Activated T-cell treated with anti-CD3 and anti-CD28 coated beads for 1 hour (primary cell): ENCODE measurements at places on chromosomes 13 and 19.

DNA sequence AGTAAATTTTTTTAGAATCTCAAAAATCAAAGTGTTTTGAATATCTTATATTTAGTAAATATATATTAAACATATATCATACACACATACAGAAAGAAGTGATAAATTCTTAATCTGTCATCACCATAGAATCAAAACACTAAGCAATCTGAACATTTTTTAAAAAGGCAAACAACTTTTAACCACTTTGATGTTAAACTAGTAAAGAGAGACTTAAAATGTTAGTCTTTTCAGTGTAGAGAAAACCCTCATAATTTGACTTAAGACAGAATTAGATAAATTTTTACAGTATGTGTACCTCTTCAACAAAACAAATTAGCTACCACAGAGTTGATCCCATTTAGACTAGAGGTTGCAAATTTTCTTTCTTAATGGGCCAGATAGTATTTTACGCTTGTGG, 13.4 kb downstream of the SUPT20H start:
- DNase-seq, result no peak

DNA sequence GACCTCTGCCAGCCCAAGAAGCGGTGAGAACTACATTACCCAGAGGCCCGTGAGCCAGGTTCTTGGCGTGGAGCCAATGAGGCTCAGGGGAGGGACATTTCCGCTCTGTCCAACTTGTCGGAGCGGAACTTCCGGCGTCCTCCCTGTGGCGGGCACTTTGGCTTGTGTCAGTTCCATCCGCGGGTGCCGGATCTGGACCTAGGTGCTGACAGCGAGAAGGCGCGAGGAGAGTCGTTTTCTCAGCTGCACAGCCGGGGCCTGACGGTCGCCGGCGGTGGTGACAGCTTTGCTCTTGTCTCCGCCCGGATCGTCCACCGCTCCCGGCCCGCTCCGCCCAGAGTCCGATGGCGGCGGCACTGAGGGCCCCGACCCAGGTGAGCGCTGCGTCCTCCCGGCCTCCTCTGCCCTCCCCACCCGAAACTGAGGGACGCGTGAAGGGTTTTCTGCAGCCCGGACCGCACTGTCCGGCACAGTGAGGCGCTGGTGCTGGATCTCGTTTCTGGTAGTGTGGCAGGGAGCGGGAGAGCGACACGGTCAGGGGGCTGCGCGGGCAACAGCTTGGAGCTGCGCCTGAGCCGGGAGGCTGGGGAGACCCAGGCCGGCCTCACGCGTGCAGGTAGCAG, at the start of gene ZNF530:
TSS of gene ZNF530 (plus strand) at position 125 of the 623 bp plus-strand sequence. CDS start 4,461 bp downstream, outside the sequence.
- peak; percentile 79 for DNase-seq

DNA sequence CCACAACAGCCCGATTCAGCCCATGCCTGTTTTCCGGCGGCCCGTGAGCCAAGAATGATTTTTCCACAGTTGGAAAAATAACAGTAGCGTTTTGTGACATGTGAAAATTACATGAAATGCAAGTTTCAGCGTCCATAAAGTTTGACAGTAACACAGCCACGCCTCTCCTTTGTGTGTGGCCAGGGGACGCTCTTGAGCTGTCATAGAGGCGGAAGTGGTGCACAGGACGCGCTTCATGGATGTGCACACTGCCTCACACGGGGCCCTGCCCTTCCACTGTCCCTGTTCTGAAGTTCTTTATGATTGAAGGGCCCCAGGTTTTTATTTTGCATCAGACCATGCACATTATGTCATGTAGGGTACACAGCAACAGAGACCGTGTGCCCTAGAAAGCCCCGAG, 12.4 kb upstream of the ELAVL1 start:
- no peak for DNase-seq

DNA sequence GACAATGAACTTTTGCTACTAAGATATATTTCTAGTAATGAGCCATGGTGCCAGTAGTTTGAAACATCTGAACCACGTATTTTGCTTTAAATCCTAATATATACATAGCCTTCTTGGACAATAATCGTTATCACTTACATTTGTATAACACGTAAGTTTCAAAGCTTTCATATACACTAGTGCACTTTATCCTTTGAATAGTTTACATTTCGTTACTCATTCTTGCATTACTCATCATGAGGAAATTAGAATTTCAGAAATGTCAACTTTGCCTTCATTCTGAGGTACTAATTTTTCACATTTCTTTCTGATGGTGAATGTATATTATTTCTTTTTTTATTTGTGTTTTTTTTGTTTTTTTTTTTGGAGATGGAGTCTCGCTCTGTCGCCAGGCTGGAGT, 5.8 kb downstream of the KBTBD7 start:
- no peak for DNase-seq

- no peak for DNase-seq
Measured at GRCh38 chr13:73189776-73190175, 131.0 kb downstream of the KLF5 start.

- peak; percentile 77 for DNase-seq
Measured at GRCh38 chr19:29671393-29672160, 6.3 kb downstream of the PLEKHF1 start.

GRCh38 chr13:50923272-50923671, 13.7 kb downstream of the RNASEH2B start:
- DNase-seq, result no peak

- DNase-seq, result no peak
Measured at GRCh38 chr19:32767951-32768679, 48.5 kb downstream of the TDRD12 start.

DNA sequence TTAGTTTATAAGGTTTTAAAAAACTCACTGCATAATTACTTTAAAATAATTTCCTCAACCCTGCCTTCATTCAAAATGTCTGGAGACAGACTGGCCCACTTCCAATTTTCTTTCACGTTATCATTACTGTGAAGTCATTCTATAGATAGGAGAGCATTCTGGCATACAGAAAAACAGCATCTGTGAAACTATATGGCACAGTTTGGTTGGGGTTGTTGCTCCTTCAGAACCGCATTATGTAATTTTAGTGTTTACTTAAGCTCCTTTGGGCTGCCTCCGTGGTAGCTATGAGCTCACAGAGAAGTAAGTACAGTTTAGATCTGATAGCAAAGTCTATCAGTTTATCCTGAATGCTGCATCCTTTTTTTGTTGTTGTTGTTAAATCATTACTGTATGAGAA, 104.3 kb downstream of the KCNRG start:
- no peak for DNase-seq

- no peak for DNase-seq
Measured at GRCh38 chr13:82717249-82717648, 1165.0 kb downstream of the SLITRK1 start.

GRCh38 chr13:30024125-30024865, 173.9 kb upstream of the UBL3 start:
- DNase-seq, result no peak

DNA sequence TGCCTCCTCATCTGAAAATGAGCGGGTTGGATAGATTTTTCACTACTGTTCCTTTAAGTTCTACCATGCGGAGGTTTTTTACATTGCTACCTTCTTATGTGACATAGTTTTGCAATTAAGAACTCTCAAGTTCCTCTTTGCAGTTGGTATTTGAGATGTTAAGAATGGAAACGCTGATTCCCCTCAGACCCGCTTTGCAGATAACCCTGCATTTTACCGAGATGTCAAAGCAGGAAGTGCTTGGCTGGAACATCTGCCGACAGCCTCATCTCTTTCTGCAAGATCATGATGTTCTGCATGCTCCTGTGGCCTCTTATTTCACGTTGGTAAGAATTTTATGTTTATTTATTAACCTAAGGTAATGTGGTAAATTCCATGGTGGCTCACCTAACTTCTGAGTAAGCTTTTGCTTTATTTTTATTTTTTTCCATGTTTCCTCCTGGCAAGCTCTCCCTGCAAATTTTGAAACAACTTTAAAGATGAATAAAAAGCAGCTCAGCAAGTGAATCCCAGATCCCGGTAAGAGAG, 22.5 kb downstream of the PABPC3 start:
- DNase-seq, result no peak

DNA sequence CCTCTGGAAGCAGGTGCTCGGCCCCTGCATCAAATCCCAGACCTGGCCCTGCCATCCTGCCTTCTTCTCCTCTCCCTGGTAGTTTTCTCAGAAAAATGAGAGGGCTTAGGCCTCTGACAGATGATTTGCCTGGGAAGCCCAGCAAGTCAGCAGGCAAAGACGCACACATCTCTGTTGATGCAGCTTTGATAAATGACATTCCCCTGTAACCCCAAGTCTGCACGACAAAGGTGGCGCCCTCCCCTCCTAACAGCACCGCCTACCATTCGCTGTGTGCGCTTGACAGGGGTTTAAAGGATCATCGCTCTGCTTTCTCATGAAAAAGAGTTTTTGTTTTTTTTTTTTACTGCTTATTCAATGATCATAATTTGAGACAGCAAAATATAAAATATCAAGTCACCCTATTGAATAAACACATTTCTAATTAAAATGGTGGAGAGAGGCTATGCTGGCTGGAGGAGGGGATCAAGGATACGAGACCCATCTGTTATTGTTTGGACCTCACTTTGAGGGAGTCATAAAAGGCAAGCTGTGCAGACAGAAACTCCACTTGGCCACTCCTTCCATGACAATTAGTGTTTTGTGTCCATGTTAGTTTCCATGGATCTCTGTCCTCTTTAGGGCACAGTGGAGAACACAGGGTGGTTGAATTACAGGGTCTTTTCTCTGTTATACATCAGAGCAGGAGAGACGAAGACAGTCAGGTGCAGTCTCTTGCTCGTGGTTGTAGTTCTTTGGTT, 126.1 kb downstream of the FGF9 start:
- no peak for DNase-seq

GRCh38 chr19:56873493-56873892, 33.0 kb upstream of the PEG3 start:
- no peak for DNase-seq

DNA sequence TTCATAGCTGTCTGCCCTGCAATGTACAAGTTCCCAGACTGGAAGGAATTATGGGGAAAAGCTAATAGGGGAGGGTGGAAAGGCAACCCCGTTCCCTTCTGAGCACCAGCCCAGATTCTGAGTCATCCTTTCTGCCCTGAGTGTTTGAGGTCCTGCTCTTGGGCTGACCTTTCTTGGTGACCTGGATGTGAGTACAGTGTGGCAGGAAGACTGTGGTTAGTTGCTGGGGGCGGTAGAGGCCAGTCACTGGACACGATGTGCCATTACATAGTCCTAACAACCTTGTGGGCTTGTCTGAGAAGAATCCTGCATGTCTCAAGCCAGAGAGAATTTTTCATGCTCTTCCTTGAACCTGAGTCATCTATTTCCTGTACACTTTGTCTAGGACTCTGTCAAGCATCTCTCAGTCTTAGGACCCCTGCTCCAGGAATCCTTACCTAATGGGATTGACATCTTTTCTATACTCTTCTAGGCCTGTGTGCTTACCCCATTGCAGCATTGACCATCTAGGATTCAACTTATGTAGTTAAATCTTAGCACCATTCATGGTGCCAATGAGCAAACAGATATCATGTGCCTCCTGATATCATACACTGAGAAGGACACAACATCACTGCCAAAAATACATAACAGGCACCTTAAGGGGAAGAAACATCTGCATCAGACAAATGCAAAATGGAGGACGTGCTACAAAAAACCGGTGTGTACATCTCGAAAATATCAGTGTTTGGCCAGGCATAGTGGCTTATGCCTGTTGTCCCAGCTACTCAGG, 8.1 kb upstream of the ANGPTL4 start:
- DNase-seq, result no peak

GRCh38 chr13:40434516-40435397, 231.7 kb downstream of the FOXO1 start:
- DNase-seq, result no peak
